ENCODE measurements at places on chromosomes 11 and 22.

DNA sequence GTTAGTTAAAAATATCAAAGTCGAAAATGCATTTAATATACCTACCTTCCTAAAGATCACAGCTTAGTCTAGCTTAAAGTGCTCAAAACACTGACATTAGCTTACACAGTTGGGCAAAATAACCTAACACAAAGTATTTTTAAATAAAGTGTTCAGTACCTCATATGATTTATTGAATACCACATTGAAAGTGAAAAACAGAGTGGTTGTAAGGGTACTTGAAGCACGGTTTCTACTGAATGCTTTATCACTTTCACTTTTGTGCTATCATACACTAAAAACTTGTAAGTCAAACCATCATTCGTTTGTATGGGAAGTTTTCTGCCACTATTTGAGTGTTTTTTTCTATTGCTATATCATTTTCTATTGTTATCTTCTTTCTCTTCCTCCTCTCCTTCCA lies 36.6 kb downstream of the ZBTB44 start:
- DNase-seq, result no peak

DNA sequence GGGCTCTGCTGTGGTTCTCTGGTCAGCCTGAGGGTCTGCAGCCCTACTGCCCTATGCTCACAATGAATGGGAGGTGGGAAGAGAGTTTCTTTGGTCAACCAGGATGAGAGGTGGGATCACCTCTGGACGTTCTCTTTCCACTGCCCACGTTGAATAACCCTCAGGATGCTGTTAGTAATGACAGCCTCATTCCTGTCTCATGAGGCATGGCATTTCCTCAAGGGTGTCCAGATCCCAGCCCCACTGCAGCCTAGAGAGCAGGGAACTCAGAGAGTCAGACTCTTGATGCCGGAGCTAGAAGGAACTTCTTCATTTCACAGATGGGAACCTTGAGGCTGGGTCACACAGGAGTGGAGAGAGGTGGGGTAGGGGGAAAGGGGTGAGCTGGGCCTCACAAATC lies 196.0 kb downstream of the CEP164 start:
- no peak for DNase-seq

DNA sequence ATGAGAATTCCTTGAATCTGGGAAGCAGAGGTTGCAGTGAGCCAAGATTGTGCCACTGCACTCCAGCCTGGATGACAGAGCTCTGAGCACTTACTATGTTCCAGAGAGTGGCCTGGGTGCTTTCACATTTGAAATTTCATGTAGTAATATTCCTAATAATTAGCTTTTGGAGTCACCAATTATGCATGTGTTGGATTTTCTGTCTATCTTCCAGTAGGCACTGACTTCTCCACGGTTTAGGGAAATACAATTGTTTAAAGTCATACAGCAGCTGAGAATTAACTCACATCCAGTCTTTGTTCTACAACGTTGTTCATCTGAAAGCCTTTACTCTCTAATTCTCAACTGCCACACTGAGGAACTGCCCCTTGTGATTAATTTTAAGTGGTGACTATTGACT lies 150.2 kb downstream of the CSNK2A3 start:
- DNase-seq, result no peak

GRCh38 chr22:19871023-19871844 lies 16.6 kb upstream of the GNB1L start:
- no peak for DNase-seq

GRCh38 chr22:31937341-31937740 lies 7.0 kb upstream of the YWHAH start:
- no peak for DNase-seq

GRCh38 chr11:35387111-35387982 lies 32.0 kb downstream of the SLC1A2 start:
- no peak for DNase-seq
